ENCODE measurements at places on chromosomes 12 and 14. TPM values are rescaled to one million over a fixed set of nuclear protein-coding genes. Genes with fewer than 3 reads are reported as not detected.

The SCNN1A gene
- total RNA-seq = 0.30 TPM

The RILPL1 gene
- 7.7 TPM for total RNA-seq

The RIMBP2 gene
- not detected for total RNA-seq

The PLEKHD1 gene
- not detected for total RNA-seq

The FAM186B gene
- 0.09 TPM for total RNA-seq

The CLMN gene
- 0.69 TPM for total RNA-seq

The GPR84 gene
- not detected for total RNA-seq

The MGP gene
- 6.7 TPM for total RNA-seq

The DHRS1 gene
- total RNA-seq = 14.9 TPM

The CABP1 gene
- total RNA-seq = 4.2 TPM

The TPPP2 gene
- not detected for total RNA-seq

The P2RX2 gene
- total RNA-seq = not detected

The CCDC175 gene
- not detected for total RNA-seq

The SLC6A12 gene
- total RNA-seq = not detected

The EFS gene
- 1.8 TPM for total RNA-seq

The KRT6C gene
- not detected for total RNA-seq

The SELPLG gene
- 0.89 TPM for total RNA-seq
